ENCODE measurements at places on chromosomes 5 and 9.
A peak's percentile ranks its signal among the peaks of the same experiment; 100 is the strongest.

GRCh38 chr5:159187719-159188118 lies 21.6 kb downstream of the RNF145 start:
- DNase-seq, result no peak

GRCh38 chr9:135926402-135927194 lies 19.3 kb upstream of the CAMSAP1 start:
- peak; percentile 33 for DNase-seq

GRCh38 chr9:106707738-106708474 lies 155.1 kb upstream of the ZNF462 start:
- DNase-seq, result no peak

- no peak for DNase-seq
Observed at GRCh38 chr5:178424810-178425177, 165.4 kb downstream of the COL23A1 start.

GRCh38 chr5:37814699-37815098 lies 25.1 kb downstream of the GDNF start:
- no peak for DNase-seq

GRCh38 chr9:90000925-90001324 lies 396.1 kb downstream of the GADD45G start:
- no peak for DNase-seq

- DNase-seq, result no peak
Observed at GRCh38 chr9:126915846-126916543, 1.4 kb downstream of the RALGPS1 start.

GRCh38 chr5:103255691-103256090 lies 2.9 kb upstream of the MACIR start:
- no peak for DNase-seq

DNA sequence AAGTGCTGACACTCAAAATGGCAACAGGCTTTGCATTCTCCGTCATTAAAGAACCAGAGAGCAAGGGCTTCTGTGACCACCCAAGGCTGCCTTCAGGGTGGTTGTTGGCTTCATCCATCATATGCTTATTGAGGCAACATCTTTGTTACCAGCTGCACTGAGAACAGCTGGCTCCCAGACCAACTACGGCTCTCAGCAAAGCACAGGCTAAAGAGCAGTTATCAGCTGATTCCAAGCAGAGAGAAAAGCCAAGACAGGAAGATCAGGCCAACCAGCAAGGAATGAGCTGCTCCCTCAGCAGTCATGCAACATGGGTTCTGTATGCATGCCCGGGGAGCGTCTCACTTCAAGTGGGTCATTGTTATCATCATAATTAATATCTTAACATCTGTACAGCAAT lies 358.9 kb downstream of the ACTL7B start:
- no peak for DNase-seq

- no peak for DNase-seq
Observed at GRCh38 chr5:133957591-133957990, 10.8 kb downstream of the C5orf15 start.

DNA sequence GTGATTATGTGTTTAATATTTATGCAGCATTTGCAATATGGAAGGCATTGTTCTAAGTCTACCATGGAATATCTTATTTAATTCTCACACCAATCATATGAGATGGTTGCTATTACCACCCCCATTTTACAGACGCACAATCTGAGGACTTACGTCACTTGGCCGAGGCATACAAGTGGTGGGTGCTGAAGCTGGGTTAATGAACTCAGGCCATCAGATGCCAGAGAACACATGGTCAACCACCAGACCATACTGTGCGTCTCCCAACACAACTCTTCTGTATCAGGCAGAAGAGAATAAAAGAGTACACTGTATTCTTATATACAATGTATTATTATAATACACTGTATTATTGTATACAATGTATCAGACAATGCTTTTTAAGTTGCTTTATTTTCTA lies 59.5 kb downstream of the ZNF366 start:
- no peak for DNase-seq

- DNase-seq, result no peak
Observed at GRCh38 chr5:111603446-111603827, 91.1 kb upstream of the STARD4 start.

DNA sequence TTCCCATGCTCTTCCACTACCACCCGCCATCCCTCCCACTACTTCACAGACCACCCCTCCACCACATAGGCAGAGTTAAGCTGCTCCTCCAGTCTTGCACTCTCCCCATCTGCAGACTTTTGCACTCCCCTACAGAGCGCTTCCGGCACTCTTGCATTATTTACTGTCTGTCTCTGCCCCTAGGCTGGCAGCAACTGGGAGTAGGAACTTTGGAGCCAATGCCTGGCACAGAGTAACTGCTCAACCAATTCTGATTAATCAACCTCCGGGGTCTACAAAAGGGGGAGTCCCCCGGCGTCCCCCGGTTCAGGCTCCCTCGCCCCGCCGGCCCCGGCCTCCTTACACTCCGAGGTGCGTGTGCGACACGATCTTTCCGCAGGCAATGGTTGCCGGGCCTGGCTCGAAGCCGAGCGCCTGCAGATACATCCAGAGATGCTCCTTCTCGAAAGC lies 498 bp downstream of the HAUS6 start:
- no peak for DNase-seq

DNA sequence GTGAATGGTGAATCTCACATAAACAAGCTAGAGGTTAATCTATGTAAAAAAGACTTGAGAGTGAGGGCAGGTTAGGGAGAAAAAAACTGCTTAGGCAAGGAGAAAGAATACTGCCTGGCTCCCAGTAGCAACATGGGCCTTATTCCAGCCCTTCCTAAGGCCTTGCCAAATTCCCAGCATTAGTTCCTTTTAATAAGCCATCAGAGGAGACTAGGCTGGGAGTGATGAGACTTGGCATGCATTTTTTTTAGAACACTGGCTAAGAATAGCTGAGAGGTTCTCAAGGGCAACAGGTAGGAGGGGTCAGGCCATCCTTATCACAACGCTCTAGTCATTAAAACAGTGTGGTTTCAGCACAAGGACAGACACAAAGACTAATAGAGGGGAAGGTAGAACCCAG lies 20.9 kb upstream of the ZBTB43 start:
- no peak for DNase-seq

- no peak for DNase-seq
Observed at GRCh38 chr9:113622600-113623400, 159.3 kb downstream of the RGS3 start.

DNA sequence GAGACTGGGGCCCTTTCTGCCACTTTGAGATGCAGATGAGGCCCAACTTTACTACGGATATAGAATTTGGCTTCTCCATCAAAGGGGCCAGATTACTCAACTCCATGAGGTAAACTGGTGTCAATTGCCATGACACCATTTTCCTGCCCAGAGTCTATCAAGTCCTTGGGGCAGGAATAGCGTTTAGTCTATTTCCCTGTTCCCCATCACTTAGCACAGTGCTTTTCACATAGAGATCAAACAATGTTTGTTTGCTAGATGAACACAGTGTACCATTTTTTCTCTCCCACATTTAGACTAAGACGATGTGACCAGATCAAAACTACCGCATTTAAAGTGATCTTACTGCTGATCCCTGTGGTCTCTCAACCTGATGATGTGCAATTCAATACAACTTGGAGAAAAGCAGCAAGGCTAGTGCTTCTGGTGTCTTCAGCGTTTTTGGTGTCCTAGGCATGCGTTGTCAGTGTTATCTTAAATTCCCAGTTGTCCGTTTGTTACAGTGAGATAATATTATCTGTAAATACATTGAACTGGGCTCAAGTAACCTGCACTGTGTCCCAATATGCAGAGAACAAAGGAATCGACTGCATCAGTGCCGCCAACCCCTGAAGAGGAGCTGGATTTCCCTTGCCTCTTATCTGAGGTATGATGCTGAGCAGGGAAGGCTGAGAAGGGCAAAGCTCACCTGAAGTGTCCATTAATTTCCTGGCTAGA lies 446.2 kb downstream of the PLK2 start:
- no peak for DNase-seq

GRCh38 chr9:116166713-116167112 lies 13.1 kb downstream of the PAPPA start:
- no peak for DNase-seq

- DNase-seq, result no peak
Observed at GRCh38 chr5:86665984-86666760, 48.4 kb downstream of the COX7C start.

DNA sequence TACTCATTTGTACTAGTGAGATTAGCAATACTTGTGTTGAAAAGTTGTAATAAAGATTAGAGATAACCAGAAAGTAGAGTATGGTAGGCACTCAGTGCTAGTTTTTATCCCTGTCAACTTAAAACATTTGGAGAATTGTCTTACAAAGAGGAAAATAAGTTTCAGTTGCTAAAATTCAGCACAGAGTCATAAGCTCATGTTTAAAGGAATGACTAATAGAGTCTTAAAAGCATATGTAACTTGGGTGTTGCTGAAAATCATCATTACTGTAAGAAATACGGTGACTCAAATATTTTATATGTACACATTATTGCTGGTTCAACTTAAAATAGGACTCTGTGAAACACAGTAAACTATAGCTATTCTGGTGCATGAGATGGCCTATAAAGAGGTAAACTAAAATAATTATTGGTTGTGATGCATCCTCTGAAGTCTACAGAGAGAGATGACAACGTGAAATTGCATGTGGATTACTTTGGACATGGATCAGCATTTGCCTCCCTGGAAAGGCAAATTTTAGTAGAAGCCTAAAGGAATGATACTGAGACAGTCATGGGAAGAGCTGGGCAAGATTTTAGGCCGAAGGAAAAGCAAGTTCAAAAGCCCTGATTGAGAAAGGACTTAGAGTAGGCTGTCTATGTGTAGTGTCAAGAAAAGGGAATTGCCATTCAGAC lies 34.6 kb downstream of the SGCD start:
- no peak for DNase-seq

DNA sequence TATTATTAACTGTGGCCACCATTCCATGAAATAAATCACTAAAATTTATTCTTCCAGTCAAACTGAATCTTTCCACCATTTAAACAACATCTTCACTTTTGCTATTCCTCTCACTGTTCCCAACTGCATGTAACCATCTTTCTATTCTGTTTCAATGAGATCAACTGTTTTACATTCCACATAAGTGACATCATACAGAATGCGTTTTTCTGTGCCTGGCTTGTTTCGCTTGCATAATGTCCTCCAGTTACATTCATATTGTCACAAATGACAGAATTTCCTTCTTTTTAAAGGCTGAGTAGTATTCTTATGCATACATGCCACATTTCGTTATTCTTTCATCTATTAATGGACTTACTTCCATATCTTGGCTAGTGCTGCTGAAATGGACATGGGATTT lies 738.2 kb downstream of the SEMA5A start:
- no peak for DNase-seq

GRCh38 chr5:116469631-116470030 lies 105.0 kb downstream of the SEMA6A start:
- DNase-seq, result no peak

DNA sequence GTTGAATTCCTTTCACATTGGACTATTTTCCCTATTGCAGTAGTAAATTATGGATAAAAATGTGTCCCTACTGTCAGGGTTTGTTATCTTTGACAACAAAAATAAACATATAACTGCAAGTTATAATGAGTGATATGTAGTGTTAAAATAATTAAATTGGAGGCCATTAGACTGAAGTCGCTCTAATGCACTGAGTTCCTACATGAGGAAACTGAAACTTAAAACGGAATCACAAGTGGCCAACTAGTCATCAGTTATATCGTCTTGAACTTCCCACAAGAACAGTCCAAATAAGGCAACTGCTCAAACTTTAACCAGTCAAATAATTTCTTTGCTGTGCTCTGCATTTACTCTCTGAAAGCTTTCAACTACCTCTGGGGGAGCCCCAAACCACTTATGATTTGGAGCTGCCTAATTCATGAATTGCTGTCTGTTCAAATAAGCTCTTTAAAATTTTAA lies 2.1 kb upstream of the IFT74 start:
- no peak for DNase-seq

- DNase-seq, result no peak
Observed at GRCh38 chr5:138951986-138952735, 77.0 kb upstream of the LRRTM2 start.

Data from stimulated activated CD4-positive, alpha-beta T cell treated with anti-CD3 and anti-CD28 coated beads, TNF-alpha, amount 100 ng/mL, for 4 hours (primary cell).